ENCODE measurements at places on chromosomes 6 and 20.

DNA sequence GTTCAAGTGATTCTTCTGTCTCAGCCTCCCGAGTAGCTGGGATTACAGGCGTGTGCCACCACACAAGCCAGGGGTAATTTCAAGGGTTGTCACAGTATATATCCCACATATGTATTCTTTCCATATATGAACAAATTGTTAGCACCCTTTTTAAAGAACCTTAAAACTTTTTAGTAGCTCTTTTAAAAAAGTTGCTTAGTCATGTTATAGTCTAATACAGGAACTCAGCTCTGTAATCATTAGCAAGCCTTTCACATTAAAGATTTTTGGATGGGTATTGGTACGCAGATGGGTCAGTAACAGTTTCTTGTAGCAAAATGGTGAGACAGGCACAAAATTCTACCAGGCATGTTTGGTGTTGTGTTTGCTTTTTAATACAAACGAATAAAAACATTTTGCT, 10.9 kb downstream of the AMD1 start:
- no peak for DNase-seq

GRCh38 chr6:61640463-61640862, 645.6 kb downstream of the KHDRBS2 start:
- no peak for DNase-seq

- DNase-seq = no peak
Observed at GRCh38 chr6:21506126-21506525, 87.4 kb upstream of the SOX4 start.

DNA sequence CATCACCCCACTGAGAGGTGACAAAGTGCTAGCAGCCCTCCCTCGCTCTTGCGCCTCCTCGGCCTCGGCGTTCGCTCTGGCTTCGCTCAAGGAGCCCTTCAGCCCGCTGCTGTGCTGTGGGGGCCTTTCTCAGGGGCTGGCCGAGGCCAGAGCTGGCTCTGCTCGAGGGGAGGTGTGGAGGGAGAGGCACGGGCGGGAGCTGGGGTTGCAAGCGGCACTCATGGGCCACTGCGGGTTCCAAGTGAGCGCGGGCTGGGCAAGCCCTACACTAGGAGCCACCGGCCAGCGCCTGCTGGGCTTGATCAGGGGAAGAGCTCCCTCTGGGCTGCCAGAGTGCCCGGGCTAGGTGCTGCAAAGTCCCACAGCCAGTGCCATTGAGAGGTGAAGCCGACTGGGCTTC, 964.8 kb upstream of the GJE1 start:
- DNase-seq = no peak

- no peak for DNase-seq
Observed at GRCh38 chr6:73145690-73146089, 79.6 kb downstream of the KHDC1L start.

- peak; percentile 67 for DNase-seq
Observed at GRCh38 chr20:36574366-36575135, 1.2 kb downstream of the TGIF2 start.

- DNase-seq = no peak
Observed at GRCh38 chr6:6556161-6556737, 32.3 kb upstream of the LY86 start.

- DNase-seq = no peak
Observed at GRCh38 chr6:33429750-33430052, 9.8 kb downstream of the SYNGAP1 start.

- peak; percentile 89 for DNase-seq
Observed at GRCh38 chr6:137165375-137166246, 7.8 kb downstream of the IL22RA2 start.

DNA sequence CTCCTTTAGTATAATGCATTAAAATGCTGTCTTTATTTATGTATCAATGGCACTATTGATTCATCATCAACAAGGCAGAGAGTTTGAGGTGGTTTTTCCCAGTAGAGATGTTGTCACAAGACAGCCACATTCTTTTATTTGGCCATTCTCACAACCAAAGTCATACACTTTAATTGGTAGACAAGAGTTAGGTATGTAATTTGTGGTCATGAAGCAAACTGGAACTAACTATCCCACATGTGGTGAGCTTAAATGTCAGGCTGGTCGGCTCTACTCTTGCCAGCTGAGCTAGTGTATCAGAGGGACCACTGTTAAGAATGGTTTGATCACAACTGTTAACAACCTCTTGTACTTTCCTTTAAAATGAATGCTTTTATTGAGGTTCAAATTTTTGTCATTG, 714.6 kb downstream of the CD109 start:
- no peak for DNase-seq

DNA sequence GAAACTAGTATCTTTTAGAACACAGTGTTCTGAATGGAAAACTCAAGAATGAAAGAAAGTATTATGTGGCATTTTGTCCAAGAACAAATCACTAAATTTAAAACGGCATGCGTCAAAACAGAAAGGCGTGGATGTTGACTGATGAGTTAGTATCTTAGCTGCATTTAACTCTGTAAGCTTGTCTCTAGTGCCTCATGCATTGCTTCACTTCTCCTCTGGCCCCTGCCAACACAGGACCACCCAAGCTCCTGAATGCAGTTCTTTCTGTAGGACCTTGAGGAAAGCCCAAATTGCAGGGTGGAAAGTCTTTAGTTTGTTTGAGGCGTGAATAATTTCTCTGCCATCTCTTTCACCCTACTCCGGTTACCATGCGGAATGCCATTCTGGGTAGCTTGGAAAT, 632.2 kb downstream of the COL12A1 start:
- DNase-seq = no peak

DNA sequence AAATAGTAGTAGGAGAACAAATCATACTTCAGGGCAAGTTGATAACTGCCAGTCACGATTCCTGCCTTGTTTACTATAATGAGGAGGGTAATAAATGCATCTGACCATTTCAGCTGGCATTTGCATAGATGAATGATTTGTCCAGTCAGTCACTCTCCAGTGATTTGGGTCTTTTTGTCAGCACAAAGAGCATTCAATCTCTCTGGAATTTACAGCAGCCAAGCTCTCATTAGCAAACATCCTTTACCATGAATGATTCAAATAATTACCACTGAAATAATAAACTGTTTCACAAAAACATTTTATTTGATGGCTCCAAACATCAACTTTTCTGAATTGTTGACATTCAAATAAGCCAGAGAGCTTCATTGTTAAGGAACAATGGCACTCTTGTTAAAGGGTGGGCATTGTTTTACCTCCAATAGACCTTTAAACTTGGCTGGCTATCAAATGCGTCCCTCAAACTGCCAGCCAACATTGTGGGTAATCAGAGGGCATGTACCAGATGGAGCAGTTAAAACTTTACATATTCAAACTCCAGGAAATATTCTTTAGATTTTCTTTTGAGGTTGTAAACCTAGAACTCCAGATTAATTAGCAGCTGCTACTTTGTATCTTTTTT, 30.0 kb upstream of the FBXL4 start:
- no peak for DNase-seq

GRCh38 chr20:19009081-19009688, 195.6 kb downstream of the SCP2D1 start:
- DNase-seq = no peak

DNA sequence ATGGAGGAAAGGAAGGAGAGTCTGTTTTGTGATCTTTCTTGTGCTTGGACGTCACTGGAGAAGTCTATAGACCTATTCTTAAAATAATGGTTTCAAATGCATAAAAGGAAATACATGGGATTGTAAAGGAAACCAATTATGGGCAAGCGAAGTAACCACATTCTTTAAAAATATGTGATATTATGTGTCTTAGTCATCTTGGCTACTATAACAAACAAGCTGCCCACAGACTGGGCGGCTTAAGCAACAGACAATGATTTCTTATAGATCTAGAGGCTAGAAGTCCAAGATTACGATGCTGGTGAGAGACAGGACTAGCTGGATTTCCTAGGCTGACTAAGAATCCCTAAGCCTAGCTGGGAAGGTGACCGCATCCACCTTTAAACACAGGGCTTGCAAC, 49.4 kb upstream of the CD83 start:
- DNase-seq = peak; percentile 79

GRCh38 chr6:89525786-89526562, 93.0 kb downstream of the ANKRD6 start:
- no peak for DNase-seq

- DNase-seq = no peak
Observed at GRCh38 chr6:90584636-90585255, 2.1 kb downstream of the MAP3K7 start.

GRCh38 chr20:52305858-52306257, 114.3 kb upstream of the ZFP64 start:
- DNase-seq = no peak

- no peak for DNase-seq
Observed at GRCh38 chr6:104013312-104013971, 846.3 kb downstream of the HACE1 start.

DNA sequence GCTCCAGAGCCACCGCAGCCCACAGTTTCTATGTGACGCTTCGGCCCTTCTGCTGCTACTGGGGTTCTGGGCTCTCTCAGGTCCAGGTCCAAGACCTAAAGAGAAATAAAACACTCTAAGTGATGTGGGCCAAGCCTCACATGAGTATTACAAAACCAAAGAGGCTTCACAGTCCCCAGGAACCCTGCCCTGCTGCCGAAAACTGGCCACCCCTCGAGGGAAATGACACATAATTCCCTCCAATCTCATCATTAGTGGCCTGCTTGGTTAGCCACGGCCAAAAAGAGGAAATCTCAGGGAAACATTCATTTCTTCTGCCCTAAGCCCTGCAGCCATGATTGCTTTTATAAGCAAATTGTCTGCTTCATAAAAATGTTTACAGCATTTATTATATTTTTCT, 32.5 kb downstream of the DLL1 start:
- DNase-seq = no peak

GRCh38 chr6:10720265-10720959, 2.5 kb upstream of the TMEM14C start:
- DNase-seq = no peak

DNA sequence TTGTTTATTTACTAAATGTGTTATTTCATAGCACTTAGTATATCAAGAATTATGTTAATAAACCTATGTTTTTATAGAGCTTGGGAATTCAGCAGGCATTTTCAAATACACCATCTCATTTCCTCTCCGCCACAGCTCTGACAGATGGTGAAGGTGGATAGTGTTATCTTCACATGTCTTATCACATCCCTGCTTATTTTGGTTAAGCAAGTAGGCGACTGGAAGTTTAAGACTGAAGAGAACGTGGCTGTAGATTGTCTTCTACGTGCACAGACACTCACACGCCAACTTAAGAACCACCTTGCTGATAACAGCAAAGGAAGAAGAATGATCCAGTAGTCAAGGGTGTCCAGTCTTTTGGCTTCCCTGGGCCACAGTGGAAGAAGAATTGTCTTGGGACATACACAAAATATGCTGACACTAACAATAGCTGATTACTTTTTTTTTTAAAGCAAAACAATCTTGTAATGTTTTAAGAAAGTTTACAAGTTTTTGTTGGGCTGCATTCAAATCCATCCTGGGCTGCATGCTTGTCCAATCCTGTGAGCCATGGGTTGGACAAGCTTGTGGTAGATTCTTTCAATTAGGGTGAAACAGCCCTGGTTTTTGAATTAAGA, 43.3 kb upstream of the SCGN start:
- no peak for DNase-seq

DNA sequence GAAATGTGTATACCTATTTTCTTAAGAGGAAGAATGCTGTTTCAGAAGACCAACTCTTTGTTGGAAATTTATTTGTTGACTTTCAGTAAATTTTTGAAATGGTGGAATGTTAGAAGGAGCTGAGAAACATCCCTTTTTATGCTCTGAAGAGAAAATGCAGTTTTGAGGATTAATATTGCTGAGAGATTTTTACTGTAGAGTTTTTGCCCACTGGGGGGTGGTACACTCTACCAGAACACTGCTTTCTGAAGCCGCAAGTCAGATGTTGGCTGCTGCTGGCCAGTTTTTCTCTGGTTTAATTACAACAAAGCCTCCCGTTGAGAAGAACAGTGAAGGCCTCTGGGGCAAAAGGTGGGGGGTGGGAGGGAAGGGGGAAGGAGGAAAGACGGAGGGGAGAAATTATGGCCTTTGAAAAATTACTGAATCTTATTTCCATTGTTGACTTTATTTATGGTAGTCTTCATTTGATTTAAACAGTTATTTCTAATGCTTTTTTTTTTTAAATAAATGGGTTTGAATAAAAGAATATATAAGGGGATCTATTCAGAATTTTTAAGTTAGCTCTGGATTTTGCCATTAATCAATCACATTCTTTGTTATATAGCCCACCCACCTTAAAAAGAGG, 3.0 kb downstream of the FLRT3 start:
- no peak for DNase-seq

DNA sequence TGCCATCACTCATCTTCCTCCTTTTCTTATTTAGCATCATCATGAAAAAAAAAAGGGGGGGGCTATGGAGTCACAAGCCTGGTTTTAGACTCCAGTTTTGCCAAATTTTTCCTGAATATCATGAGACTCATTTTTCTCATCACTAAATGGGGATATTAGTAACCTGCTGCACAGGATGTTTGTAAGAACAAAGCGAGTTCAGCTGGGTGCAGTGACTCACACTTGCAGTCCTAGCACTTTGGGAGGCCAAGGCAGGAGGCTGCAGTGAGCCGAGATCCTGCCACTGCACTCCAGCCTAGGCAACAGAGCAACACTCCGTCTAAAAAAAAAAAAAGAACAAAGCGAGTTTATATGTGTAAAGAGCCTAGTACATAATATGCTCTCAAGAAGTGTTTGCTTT, 82.8 kb downstream of the TFAP2A start:
- peak; percentile 75 for DNase-seq

GRCh38 chr20:52974179-52974594, 2.0 kb downstream of the TSHZ2 start:
- no peak for DNase-seq

DNA sequence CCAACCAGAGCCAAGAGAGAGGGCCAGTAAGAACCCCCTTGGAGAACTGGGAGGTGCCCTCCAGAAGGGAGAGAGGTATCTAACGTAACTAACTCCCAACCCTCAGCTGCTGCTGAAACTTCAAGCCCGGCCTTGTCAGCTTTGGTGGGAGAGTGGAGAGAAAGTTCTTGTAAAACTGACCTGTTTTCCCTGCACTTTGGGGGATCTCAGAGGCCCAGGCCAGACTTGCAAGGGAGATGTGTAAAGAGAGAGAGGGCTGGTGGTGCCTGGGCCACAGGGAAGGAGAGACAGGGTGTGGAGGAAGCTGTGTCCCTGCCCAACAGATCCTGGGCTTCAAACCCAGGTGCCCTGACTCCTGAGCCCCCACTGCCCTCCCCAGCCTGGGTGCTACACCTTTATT, 17.3 kb upstream of the IP6K3 start:
- DNase-seq = no peak

DNA sequence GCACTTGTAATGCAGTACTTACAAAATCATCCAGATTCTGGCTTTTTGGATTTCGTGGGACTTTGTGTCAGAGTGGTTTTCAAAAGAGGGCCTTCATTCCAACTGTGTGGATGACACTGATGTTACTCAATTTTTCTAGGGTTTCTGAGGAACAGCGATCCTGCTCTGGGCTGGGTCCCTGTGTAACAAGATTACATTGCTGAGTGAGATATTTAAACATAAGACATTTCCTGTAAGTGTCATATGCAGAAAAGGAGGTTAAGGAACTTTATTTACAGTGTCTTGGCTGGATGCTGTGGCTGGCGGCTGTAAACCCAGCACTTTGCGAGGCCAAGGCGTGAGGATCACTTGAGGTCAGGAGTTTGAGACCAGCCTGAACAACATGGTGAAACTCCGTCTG, 6.7 kb downstream of the ZFAND3 start:
- no peak for DNase-seq

Measured in trophoblast cell (in vitro differentiated cells and primary cell).